Mammary epithelial cell (primary cell): ENCODE measurements at places on chromosomes 6 and 20.

GRCh38 chr20:32523613-32524213, 61.4 kb downstream of the NOL4L start:
- DNase-seq = no peak

DNA sequence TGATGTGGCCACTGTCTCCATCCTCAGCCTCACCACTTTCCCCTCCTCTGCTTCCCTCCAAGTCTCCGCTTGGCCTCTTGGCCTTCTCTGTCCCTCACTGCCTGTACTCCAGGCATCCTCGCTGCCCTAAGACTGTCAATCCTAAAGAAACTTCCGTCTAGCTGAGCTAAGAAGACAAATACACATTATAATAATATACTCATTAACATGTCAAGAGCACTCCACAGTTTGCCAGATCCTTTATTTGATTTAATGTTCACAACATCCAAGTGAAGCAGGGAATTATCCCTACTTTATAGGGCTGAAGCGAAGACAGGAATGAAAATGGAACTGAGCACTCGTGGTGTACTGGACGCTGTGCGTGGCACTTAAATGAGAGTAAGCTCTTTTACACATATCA, 72.4 kb upstream of the SLC22A23 start:
- DNase-seq = no peak

DNA sequence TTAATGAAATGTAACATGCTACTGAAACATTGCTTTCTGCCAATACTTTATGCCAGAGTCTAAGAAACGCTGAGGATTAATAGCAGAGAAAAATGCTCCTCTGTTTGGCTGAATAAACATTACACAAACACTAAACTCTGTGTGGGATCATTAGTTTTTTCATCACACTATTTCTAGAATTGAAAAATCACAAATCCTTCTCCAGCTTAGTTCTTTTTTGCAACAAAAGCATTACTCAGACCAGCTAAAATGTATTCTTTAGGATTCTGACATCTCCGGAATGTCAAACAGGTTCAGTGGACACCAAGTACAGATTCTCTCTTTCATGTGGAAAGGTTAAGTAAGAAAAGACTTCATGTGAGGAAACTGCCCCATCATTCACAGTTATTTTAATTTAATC, 226.9 kb downstream of the SIM1 start:
- no peak for DNase-seq

- no peak for DNase-seq
Observed at GRCh38 chr20:51230727-51231126, 207.8 kb upstream of the KCNG1 start.

DNA sequence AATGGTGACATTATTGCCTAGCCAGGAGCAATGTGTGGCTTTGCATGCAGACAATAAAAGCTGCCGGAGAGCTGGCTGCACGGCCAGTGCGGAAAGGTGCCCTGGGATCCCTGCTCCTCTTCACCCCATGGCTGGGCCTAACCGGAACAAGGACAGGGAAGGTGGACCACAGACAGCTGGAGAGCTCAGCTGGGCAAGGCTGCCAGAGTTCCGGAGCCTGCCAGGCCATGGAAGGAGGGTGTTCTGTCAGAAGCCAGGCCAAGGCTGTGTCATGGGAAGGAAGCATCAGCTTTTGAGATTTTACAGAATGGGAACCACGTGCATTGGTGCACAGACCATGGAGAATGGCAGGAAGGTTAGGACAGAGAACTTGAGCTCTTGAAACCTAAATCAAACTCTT, 25.0 kb downstream of the MAP1LC3A start:
- DNase-seq = no peak

DNA sequence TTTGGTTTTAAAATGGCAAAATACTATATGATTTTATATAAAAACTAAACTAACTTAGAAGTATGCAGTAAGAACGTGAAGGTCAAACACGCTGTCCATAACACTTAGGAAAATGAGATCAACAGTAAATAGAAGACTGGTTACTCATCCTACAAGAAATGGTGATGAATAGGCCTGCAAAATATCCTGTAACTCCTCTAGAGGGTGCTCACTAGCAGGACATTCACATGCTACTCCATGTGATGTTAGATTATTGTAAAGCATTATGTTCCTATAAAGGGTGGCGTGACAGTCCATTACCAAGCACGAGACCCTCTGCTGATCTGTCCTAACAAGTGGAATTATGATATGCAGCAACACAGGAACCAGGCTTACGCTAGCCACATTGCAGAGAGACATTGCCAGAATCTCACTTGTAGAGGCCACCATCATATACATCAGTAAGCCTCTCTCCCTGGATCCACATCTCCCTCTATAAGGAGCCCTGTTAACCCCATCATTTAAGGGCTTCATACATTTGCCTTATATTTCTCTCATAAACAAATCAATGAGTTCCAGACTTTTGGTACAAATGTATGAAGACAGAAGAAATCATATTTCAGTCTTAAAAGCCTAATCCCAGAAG, 18.0 kb upstream of the DEFB129 start:
- peak; percentile 61 for DNase-seq
